ENCODE measurements at places on chromosomes 7 and 10. TPM values are rescaled to one million over a fixed set of nuclear protein-coding genes. Genes with fewer than 3 reads are reported as not detected.

GRCh38 chr7:141515941-141516340 lies 35.3 kb upstream of the AGK start:
- H3K36me3 ChIP-seq: no peaks in the 10 kb centered on the region
- no peaks in the 10 kb centered on the region for H3K4me1 ChIP-seq
- no peak overlapping the region for H3K27ac ChIP-seq
- H3K27me3 ChIP-seq: no peaks in the 10 kb centered on the region
- no peak for DNase-seq

- H3K4me1 ChIP-seq: no peaks in the 10 kb centered on the region
- no peak overlapping the region for H3K4me3 ChIP-seq
- no peaks in the 10 kb centered on the region for H3K36me3 ChIP-seq
- no peaks in the 10 kb centered on the region for H3K27me3 ChIP-seq
- DNase-seq: no peak
These were observed 93.3 kb downstream of the HYCC1 start for GRCh38 chr7:22920672-22921071.

The CAMK1D gene
- 24.5 TPM for total RNA-seq

The NPSR1 gene
- not detected for total RNA-seq

The NPVF gene
- not detected for total RNA-seq

GRCh38 chr7:117036836-117037235 lies 83.5 kb downstream of the ST7 start:
- H3K4me3 ChIP-seq: no peak overlapping the region
- no peaks in the 10 kb centered on the region for H3K4me1 ChIP-seq
- DNase-seq: no peak
- no peaks in the 10 kb centered on the region for H3K27me3 ChIP-seq
- H3K36me3 ChIP-seq: no peaks in the 10 kb centered on the region

DNA sequence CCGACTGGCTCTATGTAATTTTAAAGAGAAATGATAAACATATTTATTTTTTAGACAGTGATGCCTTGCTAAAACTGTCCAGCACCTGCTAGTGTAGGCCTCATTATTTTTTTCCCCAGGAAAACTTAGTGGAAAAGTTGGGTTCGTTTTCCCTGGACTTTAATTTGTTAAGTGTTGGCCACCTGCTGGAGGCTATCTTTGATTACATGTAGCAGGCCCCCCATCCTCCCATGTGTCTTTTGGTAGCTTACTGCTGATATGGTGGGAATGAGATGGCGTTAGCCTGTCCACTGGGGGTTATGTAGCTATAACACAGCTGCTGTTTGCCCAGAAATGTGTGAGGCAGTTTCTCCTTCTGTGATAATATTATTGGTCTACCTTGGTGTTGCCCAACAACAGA lies 265.0 kb downstream of the SORCS3 start:
- no peaks in the 10 kb centered on the region for H3K36me3 ChIP-seq
- DNase-seq: no peak
- no peaks in the 10 kb centered on the region for H3K27me3 ChIP-seq
- no peak overlapping the region for H3K27ac ChIP-seq
- no peak overlapping the region for H3K4me3 ChIP-seq

GRCh38 chr10:127216274-127216673 lies 19.9 kb upstream of the INSYN2A start:
- no peak for DNase-seq
- no peaks in the 10 kb centered on the region for H3K36me3 ChIP-seq
- no peak overlapping the region for H3K27ac ChIP-seq
- H3K4me1 ChIP-seq: no peaks in the 10 kb centered on the region

DNA sequence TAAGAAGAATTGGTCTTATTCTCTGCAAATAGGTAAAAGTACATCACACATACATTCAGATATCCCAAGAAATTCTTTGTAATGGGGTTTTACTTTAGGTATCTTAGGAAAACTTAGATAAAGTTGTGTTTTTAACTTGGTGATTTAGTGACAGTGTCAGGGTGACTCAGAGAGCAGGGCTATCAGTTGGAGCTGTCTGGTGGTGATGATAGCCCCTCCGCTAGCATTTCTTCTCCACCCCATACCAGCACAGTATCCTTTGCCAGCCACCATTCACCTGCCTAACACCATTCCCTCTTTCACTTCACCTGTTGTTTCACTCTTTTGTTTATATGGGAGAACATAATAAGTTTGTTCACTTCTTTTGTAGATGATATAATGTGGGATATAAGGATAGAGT lies 30.4 kb downstream of the VPS50 start:
- H3K27ac ChIP-seq: no peak overlapping the region
- no peak for DNase-seq
- no peaks in the 10 kb centered on the region for H3K27me3 ChIP-seq
- H3K4me1 ChIP-seq: no peaks in the 10 kb centered on the region
- H3K4me3 ChIP-seq: no peak overlapping the region

- H3K27ac ChIP-seq: no peak overlapping the region
- H3K4me1 ChIP-seq: no peaks in the 10 kb centered on the region
- peaks cover 3% of the 10 kb centered on the region for H3K27me3 ChIP-seq
These were observed 42.7 kb upstream of the STEAP1B start for GRCh38 chr7:22542669-22543068.
